CMK (cell line): ENCODE measurements at places on chromosomes 16 and 17.

GRCh38 chr17:49495842-49496182 is 719 bp downstream of the NGFR start:
- DNase-seq: no peak

DNA sequence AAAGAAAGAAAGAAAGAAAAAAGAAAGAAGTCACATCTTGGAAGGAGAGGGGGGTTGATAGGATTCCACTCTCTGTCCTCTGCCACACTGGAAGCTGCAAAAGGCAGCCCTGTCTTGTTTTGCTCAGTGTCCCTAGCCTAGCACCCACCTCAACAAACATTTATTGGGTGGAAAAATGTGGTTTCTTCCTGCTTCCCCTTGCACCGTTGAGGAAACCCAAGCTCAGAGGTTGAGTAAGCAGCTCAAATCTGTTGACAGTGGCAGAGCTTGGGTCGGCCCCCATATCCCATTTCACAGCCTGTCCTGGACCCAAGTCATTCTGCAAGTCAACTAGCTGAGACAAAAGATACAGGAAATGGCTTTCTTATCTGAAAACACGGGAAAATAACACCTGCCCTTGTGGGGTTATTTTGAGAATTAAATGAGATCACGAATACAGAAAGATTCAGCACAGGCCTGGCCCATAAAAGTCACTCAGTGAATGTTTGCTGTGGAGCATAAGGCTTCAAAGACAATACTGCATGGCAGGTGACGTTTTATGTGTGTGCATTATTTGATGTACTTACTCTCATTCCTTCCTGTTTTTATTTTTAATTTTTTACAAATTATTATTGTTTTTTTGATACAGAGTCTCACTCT is 63.6 kb downstream of the SCNN1B start:
- no peak for DNase-seq

- DNase-seq: no peak
Measured at GRCh38 chr16:68116256-68116867, 31.2 kb downstream of the NFATC3 start.

DNA sequence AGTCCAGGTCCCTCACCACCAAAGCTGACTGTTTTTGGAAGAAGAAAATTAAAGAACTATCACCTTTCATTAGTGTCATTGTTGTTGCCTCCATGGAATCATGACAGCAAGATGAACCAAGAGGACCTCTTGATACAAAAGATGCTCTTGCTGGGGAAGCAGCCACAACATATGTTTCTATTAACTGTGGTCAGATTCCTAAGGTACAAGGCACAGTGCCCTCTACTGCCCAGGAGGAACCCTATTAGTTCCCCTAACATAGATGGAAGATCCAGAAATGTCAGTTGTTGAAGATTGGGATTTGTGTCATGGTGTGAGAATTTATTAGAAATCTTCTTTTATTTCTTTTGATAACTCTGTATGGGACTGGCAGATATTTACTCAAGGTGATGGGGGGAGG is 188.2 kb upstream of the ANKFN1 start:
- no peak for DNase-seq

- no peak for DNase-seq
Measured at GRCh38 chr16:65349626-65350025, 227.8 kb upstream of the CDH11 start.
